ENCODE measurements at places on chromosomes 12 and 14.

DNA sequence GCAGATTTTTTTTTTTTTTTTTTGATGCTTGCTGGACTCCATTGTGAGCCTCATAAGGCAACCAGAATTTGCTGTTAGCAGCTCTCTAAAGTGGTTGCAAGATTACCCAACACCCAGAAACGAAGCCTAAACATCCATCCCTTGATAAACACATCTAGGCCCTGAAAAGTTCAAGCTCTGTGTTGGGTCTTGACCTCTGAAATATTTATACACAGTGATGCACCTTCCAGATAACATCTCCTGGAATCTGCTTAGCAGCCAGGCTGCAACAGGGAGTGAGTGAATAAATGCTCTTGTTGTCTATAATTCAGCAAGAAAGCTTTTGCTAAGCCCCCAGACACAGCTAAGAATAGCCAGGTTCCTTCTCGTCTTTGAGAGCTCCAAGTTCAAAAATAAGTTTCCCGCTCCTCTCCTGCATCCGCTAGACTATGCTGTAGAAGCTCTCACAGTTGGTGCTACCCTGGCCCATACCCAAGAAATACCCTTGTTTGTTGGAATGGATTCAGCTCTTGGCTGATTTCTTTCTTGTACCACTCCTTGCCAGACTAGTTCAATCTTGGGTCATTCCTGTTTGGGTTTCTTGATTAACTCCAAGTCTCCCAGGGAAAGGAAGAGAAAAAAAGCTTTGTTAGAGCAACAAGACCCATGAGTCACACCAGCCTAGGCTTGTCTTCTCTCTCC, 610.6 kb upstream of the TBX3 start:
- DNase-seq = no peak

DNA sequence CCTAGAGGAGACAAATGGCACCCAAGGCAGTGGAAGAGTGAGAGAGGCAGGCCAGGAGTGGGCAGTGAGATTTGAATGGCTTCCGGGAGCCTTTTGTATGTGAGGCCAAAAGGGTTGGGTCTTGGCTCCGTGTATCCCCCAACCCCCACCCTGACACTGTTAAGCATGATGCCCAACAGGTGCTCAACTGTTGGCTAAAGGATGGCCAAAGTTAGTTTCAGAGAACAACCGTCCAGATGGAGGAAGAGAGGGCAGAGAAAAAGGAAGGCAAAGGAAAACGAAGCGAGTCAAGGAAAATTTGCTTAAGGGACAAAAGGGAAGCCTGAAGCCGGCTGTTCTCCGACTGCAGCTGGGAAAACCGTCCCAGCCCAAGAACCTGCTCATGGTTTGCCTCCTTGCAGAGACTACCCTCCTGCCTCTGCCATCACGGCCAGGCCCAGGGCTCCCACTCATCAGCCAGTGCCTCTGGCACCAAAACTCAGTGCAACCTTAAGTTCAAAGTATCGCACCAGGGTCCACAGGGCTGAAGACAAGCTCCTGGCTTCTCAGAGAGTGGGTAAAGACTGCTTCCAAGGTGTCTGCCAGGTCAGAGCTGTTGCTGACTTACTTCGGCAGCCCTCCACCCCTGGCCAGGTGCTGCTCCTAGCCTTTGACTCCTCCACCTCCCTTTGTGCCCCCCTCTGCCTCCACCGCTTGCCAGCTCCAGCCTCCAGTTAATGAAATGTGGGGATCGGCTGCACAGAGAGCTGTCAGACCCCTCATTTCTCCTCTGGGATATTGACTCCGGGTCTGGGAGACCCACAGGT, 4.2 kb upstream of the C1QL4 start:
- DNase-seq = no peak

GRCh38 chr14:40494483-40494882, 1062.2 kb upstream of the FBXO33 start:
- DNase-seq = no peak

- no peak for DNase-seq
These were observed 68.7 kb downstream of the CCDC88C start for GRCh38 chr14:91348845-91349465.

GRCh38 chr14:96625426-96625985, 123.3 kb downstream of the PAPOLA start:
- no peak for DNase-seq

DNA sequence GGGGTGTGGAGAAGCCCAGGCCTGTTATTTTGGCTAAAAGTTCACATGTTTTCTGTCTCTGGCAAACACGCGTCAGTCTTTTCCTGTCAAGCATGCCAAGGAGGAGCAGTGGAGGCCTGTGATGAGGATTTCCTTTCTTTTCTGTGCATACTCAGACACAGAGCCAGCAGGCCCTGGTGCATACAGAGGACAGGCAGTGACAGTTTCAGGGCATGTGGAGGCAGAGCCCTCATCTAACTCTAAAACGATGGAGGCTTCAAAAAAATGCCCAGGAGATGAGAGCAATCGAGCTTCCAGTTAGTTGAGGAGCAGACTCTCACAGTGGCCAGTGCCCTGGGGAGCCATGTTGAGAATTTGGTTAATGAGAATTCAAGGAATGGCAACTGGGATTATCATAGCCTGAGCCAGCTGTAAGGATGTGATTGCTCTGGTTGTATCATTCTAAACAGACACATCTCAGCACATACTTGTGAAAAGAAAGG, 66.5 kb downstream of the TRAFD1 start:
- DNase-seq = no peak

- no peak for DNase-seq
These were observed 2.7 kb downstream of the PLD4 start for GRCh38 chr14:104927432-104927816.

- no peak for DNase-seq
These were observed 1214.3 kb upstream of the TMEM132C start for GRCh38 chr12:127052511-127053232.

GRCh38 chr12:115968211-115968610, 309.3 kb downstream of the MED13L start:
- no peak for DNase-seq

DNA sequence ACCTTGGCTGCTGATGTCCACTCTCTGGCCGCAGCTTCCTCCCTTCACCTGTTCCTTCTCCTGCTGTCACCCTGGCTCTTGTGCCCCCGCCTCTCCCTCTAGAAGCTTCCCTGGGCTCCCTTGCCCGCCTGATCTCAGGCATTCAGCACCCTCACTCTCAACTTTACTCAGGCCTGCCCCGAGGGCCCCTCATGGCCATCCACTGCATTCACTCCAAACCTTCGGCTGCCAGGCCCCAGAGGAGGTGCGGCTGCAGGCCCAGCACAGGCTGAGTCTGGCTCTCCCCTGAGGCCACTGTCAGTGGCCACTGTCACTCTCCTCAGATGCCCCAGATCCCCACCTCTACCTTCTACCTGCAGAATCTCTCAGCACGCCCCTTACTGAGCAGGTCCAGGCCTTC, 183.9 kb downstream of the ZFP36L1 start:
- DNase-seq = no peak

GRCh38 chr12:2957816-2958431, 1.3 kb upstream of the TEAD4 start:
- DNase-seq = no peak

DNA sequence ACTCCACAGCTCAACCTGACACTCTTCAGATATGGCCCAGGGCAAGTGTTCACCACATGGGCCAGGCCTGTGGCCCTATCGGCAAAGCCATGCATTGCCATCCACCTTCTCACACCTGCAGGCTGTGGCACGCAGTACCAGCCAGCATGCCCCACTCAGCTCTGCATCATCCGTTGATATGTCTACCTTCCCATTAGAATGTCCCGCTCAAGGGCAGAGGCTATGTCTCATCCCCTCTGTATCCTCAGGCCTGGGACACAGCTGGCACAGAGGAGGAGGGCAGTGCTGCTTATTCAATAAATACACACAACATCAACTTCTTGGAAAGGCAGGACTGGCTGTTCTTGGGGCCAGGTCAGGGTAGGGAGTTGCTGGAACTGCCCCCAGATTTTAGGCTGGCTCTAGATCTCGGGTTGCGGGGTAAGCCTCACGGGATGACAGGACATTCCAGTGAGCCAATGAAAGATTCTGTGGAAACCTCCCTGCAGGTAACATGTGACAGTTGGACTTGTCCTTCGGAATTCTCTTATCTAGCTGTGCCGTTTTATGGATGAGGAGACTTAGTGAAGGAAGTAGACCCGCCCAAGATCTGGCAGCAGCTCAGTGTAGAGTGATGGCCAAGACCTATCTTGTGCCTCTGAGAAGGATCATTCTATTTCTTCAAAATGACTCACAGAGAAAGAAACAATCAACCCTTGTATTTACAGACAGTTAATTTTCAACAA, 25.6 kb downstream of the SYNE3 start:
- DNase-seq = no peak

GRCh38 chr12:52980096-52980649, 26.1 kb upstream of the EIF4B start:
- no peak for DNase-seq

DNA sequence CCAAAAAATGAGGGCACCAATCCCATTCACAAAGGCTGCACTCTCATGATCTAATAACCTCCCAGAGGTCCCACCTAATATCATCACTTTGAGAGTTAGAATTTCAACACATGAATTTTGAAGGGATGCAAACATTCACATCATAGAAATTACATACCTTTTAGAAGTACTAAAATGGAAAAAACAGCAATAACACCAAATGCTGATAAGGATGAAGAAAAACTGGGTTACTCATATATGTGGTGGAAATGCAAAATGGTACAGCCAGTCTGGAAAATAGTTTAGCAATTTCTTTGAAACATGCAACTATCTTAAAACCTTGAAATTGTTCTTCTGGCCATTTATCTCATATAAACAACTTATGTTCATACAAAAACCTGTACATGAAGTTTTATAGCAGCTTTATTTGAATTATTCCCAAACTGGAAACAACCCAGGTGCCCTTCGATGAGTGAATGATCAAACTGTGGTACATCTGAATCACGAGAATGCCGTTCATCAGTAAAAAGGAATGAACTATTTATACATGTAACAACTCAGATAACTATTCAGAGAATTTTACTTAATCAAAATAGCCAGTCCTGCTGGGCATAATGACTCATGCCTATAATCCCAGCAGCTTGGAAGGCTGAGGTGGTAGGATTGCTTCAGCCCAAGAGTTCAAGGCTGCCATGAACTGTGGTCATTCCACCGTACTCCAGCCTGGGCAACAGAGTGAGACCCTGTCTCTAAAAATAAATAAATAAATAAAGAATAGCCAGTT, 109.4 kb upstream of the SSTR1 start:
- DNase-seq = no peak

DNA sequence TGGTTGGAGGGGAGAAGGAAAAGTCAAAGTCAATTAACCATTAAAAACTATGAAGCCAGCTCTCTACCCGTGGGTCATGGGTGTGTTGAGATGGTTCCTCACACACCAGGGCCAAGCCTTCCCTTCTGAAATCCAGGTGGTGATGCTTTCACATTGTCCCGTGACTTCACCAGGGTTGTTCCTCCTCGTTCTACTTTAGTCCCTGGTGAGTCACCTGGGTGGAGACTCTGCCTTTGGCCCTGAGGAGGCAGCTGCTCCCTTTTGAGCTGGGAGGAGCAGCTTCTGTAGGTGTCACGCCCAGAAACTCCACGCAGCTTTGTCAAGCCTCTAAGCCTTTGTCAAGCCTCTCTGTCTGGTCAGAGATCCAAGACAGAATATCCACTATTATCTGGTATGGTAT, 348.3 kb downstream of the BMP4 start:
- no peak for DNase-seq

GRCh38 chr12:38142974-38143373, 173.6 kb upstream of the ALG10B start:
- no peak for DNase-seq

GRCh38 chr12:94560431-94561221, 89.7 kb downstream of the TMCC3 start:
- no peak for DNase-seq

GRCh38 chr12:90071996-90072395, 363.4 kb upstream of the ATP2B1 start:
- DNase-seq = no peak

- peak; percentile 15 for DNase-seq
These were observed 12.2 kb upstream of the SPTB start for GRCh38 chr14:64891839-64892375.

- DNase-seq = no peak
These were observed 94.6 kb upstream of the MUCL1 start for GRCh38 chr12:54759751-54760150.

GRCh38 chr12:53483979-53484377, 15.3 kb downstream of the MAP3K12 start:
- DNase-seq = no peak

- no peak for DNase-seq
These were observed 1.1 kb upstream of the GMFB start for GRCh38 chr14:54489731-54490444.

DNA sequence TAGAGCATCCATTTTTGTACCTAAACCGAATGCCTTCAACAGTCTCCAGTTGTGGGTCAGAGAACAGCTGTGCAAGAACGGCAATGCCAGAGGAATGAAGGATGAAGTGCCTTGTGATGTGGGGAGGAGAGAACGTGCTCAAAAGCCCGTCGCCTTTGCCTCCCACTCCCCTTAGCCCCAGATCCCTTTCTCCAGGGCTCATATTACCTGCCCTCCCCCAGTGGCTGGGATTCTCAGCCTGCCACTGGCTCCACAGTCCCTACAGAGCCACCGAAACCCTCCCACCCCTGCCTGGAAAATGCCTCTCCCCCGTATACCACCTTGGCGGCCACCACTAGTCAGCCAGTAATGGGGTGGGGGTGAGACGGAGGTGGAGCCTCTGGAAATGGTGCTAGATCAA, 158.5 kb downstream of the ZFP36L1 start:
- DNase-seq = no peak

DNA sequence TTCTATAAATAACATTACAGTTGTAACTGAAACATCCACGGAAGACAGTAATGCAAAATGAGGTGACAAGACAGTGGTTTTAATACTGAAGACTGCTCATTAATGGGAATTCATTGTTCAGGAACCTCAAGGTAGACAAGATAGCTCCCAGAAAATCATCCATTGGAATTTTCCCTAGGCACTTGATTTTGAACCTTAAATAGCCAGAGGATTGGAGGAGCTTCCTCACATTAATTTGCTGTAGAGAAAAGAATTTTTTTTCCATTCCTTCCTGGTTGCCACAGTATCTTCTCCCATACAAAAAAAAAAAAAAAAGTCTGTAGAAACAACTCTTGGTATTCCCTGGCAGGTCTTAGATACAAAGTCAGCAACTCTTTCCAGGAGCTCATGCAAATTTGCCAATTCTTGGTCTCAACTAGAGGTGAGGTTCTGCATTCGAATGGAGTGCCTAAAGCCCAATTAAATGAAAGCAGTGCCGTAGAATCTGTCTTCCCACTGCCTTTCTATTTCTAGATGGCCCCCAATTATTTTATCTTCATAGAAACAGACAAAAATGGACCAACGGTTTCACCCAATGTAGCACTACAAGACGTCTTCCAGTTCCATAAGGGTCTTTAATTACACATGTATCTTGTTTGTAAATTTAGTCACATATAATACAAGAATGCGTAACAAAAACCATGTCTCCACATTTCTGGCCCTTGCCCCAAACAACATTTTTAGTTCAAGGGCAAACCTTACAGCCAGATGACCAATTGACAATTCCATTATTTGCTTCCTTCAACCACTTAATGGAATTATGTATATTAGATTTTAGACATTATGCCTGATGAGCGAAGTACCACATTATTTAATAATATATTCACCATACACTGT, 13.5 kb downstream of the SLC38A2 start:
- DNase-seq = no peak
